GM12892 (cell line): ENCODE measurements at places on chromosomes 12 and 14.

GRCh38 chr14:67641902-67642749 is 22.4 kb downstream of the ARG2 start:
- DNase-seq = no peak

GRCh38 chr12:122834921-122835749 is at the start of gene HIP1R:
Gene HIP1R, plus strand, starts transcription at chr12:122835457. Its CDS starts 94 bp downstream, at chr12:122835551.
- DNase-seq = peak; percentile 75

- no peak for DNase-seq
These were observed 36.6 kb upstream of the OR5AU1 start for GRCh38 chr14:21192447-21192822.

- no peak for DNase-seq
These were observed 124.0 kb downstream of the BTG1 start for GRCh38 chr12:92021666-92022035.

GRCh38 chr12:71704920-71705319 is 19.0 kb downstream of the TMEM19 start:
- DNase-seq = no peak

DNA sequence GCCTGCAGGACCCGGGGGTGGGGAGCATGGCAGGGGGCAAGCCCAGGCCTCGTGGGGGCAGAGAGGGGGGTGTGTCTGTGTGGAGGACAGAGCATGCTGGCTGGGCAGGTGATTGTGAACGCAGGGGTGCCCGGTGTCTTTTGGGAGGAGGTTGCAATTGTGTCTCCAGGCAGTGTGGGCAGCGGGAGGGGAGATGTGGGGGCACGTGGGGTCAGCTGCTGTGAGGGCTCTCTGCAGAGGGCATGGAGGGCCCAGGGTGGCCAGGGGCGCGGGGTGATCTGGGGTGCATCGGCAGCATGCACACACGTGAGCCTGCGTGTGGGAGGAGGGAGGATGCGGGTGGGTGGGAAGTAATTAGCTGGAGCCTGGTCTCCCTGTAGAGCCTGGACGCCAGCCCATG is 32.2 kb upstream of the DIO3 start:
- no peak for DNase-seq

DNA sequence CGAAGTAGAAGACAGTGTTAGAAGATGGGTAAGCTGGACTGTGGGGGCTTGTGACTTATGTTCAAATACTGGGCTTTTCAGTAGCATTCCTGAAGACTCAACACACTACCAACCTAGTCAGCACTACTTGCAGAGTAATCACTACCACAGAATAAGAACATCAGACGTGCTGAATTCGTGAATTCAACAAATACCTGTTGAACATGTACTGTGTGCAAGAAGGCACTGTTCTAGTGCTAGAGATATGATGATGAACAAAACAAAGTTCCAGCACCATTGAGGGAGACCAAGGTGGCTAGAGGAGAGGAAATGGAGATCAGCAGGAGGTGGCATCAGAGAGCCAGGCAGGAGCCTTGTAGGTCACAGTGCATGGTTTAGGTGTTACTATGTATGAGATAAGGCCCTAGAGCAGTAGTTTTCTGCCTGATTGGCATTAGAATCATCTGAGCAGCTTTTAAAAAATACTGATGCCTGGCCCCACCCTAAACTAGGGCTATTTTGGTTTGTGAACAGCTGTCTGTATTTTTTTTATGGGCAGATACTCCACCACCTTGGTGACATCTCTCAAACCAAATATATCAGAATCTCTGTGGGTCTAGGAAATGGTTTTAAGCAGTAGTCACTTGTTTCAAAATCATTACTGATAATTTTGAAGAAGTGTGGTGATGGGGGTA is 26.8 kb downstream of the FERMT2 start:
- no peak for DNase-seq

DNA sequence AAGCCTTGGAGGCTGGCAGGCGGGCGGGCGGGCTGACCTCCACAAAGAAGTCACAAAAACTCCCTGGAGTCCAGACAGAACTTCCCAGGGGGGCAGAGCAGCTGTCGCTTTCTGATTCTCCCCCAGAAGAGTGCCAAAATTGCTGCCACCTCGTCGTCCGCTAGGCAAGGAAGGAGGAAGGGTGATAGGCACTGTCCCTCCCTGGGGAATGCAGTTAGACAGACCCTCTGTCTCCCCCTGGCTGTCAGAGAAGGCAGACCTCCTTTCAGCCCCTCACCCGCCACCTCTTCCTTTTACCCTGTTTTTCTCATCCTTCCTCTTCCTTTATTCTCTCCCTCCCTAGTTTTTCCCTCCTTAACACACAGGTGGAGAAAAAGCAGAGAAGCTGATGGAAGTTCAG is 18.7 kb downstream of the GRIN2B start:
- DNase-seq = no peak

- no peak for DNase-seq
These were observed 1.8 kb downstream of the ITGA7 start for GRCh38 chr12:55705782-55706402.
